ENCODE measurements at places on chromosomes 3 and 15. TPM values are rescaled to one million over a fixed set of nuclear protein-coding genes. Genes with fewer than 3 reads are reported as not detected.

- no peak for DNase-seq
Measured at GRCh38 chr3:10763817-10764258, 52.2 kb upstream of the SLC6A11 start.

- DNase-seq, result no peak
Measured at GRCh38 chr3:13579063-13579462, 30.1 kb downstream of the FBLN2 start.

GRCh38 chr3:53286727-53287126, 30.9 kb upstream of the TKT start:
- DNase-seq, result no peak

- no peak for DNase-seq
Measured at GRCh38 chr3:71063773-71064290, 519.7 kb downstream of the FOXP1 start.

The HRH1 gene
- total RNA-seq, result 3.8 TPM

DNA sequence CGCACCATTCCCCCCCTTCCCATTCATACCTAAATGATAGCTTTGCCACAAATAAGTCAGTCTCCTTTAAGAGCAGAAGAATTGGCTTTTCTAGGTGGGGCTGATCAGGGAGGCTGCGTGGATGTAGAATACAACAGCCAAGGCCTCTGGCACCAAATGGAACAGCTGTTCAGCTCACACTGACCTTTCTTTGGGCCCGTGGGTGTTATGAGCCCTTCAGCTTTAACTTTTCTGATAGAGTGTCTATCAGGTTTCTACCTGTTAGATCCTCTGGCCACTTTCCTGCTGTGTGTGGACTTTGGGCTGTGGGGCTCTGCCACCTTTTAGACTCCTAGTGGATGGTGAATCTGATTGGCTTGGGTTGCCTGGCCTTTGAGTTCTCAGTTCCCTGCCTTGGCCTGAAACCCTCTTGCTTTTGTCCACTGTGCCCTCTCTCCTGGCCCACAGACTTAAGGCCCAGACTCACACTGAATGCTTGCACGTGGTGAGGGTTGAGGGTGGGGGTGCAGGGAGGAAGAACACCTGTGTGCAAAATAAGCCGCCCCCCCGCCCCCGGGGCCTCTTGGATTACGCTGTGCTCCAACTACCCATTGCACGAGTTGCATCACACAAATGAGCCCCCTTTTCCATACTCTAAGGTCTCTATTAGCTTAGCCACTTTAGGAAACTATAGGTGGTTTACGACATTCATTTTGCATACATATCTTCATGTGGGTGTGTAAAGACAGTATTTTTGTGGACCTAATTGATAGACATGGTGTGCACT, 1.3 kb upstream of the RFX7 start:
- DNase-seq, result no peak

- no peak for DNase-seq
Measured at GRCh38 chr15:81293728-81294515, 30.0 kb downstream of the STARD5 start.

GRCh38 chr15:98873441-98874218, 134.0 kb downstream of the PGPEP1L start:
- no peak for DNase-seq

The AHSG gene
- not detected for total RNA-seq

GRCh38 chr3:71210257-71211007, 373.1 kb downstream of the FOXP1 start:
- no peak for DNase-seq

DNA sequence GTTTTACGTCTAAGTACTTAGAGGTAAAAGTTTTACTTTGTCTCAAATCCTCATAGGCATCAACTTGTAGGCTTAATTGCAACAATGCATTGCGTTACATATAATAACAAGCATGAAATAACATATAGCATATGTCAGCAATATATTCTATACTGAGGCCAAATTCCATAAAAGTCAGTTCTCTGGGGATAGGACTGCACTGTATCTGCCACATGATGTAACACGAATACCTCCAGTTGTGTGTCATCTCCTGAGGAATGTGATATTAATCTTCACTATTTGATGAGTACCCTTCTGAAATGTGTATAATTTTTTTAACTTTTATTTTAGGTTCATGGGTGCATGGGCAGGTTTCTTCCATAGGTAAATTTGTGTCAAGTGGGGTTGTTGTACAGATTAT, 126.4 kb downstream of the IMPG2 start:
- no peak for DNase-seq

GRCh38 chr3:153172796-153173757, 11.1 kb downstream of the RAP2B start:
- no peak for DNase-seq

The GMNC gene
- total RNA-seq, result under 0.01 TPM

The GPR87 gene
- not detected for total RNA-seq

DNA sequence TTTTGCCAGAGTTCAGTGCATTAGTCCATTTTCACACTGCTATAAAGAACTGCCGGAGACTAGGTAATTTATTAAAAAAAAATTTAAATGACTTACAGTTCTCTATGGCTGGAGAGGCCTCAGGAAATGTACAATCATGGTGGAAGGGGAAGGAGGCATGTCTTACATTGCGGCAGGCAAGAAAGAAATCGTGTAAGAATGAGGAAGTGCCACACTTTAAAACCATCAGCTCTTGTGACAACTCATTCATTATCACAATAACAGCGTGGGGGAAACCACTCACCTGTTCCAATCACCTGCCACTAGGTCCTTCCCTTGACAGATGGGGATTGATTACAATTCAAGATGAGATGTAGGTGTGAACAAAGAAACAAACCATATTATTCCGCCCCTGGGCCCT, 1361.4 kb downstream of the NSUN3 start:
- no peak for DNase-seq

The MYD88 gene
- total RNA-seq, result 33.4 TPM

The NR1D2 gene
- 37.4 TPM for total RNA-seq

DNA sequence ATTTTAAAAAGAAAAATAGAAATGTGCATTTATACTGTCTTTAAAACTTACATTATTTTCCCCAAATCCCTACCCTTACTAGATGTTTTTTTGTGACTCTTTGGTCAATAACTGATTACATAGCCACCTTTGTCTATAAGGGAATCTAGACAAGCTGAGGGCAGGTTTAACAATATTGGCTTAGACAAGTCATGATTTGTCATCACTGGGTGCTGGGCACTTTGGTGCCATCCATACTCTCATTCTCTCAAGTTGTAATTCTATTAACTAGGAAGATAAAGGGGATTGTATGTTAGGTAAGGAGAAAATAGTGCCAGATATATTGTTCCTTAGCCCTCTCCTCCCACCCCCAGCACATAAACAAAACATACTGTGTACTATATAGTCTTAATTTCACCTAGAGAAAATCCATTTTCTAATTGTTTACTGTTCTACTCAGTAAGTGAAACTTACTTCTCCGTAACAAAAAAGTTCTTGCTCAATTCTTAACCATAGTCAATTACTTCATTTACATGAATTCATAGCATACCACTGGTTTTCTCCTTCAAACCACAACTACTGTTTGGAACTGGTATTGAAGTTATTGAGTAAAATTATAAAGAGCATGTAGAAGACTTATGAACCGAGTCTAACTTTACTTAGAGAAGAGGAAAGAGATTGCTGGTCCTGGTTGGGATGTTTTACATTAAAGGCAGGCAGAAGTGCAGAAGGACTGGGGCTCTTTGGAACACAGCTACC, 877.1 kb downstream of the PDCD6IP start:
- no peak for DNase-seq

DNA sequence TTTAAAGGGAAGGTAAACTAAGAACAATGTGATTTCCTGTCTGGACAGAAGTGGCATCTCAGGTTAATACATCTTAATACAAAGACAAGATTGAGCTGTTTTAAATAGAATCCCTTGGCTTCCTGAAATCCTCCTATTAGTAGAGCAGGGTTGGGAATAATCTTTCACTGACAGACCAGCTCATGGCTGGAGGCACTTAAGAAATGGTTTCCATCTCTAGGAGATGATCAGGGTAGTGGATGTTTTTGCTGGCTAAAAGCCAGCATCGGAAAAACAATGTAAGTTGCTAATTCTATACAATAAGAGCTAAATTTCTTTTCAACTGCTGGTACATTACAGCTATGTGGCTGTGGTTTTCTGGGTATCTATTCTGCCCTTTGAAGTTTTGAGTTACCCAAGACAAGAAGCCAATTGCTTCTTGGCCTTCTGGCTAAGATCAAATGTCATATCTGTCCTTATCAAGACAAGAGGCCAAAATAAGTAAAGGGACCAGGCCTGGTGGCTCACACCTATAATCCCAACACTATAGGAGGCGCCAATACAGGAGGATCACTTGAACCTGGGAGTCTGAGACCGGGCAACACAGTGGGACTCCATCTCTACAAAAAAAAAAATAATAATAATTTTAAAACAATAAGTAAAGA, 49.6 kb downstream of the SHQ1 start:
- DNase-seq, result no peak

DNA sequence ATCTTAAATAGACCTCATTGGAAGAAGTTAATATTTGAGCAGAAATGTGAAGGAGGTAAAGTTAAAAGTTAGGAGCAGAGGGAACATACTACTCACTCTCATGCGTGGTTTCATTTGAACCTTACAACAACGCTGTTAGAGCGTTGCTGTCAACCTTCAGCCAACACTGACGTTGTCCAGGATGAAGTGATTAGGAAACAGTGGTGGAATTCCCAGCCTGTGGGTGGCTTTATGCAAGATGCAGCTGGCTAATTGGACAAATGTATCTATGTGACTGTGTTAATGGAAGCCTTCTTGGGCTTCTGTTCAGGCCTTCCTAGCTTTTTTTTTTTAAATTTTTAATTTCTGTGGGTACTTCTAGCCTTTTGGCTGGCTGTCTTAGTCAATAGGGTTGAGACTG, 40.5 kb downstream of the PTPRG start:
- no peak for DNase-seq

DNA sequence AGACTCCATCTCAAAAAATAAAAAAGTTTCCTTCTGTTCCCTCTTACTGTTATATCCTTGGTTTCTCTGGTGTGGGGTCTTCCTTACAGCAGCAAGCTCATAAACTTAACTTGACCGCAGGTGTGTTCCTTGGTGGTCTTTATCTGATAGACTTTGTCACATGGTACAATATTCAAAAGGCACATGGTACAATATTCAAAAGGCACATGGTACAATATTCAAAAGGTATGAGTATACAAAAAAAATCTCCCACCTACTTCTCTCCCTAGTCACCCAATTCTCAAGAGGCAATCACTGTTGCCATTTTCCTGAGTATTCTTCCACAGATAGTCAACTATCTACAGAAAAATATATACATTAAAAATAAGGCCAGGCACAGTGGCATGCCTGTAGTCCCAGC, 4.5 kb downstream of the PGBD4 start:
- DNase-seq, result no peak

The ANKRD34C gene
- not detected for total RNA-seq

DNA sequence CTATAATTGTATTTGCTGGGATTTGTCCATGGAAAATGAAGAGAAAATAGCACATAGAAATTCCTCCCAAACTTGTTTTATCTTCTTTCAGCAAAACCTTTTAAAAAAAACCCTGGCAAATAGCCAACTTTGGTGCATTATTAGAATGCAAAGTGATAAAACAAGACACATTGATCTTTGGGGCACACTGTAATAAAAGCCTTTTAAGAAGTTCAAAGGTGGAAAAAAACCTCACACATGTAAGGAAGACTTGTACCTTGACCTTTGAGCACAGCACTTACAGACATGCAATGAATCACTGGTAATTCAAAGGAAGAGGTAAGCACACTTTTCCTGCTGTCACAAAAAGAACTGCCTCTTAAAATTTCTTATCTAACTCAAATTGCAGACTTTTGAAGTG, 8.0 kb upstream of the MORC1 start:
- DNase-seq, result no peak

DNA sequence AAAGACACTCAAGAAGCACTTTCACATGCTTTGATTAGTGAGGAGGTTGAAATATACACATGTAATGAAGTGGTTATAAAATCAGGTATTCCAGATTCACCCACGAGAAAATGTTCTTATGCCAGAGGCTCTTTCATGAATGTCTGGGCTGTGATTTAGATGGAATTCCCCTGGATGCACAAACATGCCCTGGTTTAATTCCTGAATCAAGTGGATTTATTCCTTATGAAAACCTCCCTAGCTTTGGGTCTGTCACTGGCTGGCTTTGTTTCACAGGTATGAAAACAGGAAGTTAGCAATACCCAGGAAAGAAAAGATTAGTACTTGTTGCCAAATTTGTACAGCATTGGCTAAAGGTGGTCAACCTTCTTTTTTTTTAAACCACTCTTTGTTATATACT, 1123.0 kb downstream of the ROBO1 start:
- DNase-seq, result no peak

The GABRR3 gene
- total RNA-seq, result not detected

The C3orf70 gene
- 1.3 TPM for total RNA-seq

The LRTM1 gene
- total RNA-seq, result not detected

The SHF gene
- 9.7 TPM for total RNA-seq

GRCh38 chr3:18888370-18888769, 259.9 kb upstream of the KCNH8 start:
- no peak for DNase-seq

GRCh38 chr3:21919383-21919782, 168.4 kb upstream of the ZNF385D start:
- DNase-seq, result no peak

DNA sequence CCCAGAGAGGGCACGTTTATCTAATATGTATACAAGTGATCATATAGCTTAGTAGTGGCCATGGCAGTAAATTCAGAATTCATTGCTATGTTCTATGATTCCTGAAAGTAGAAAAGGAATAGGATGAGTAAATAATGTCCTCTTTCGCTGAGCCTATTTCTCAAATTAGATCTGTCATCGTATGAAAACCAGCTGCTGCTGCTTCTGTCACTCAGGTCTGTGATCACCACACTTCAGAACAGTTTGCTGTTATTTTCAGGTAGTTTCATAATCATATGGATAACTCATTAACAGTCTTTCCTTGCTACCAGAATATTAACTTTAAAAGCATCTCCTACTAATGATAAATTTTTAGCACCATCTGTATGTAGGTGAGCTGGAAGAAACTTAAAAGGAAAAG, 289.1 kb upstream of the AZI2 start:
- no peak for DNase-seq

GRCh38 chr3:185297867-185298266, 44.0 kb upstream of the EHHADH start:
- no peak for DNase-seq

The STAB1 gene
- 149 TPM for total RNA-seq

- no peak for DNase-seq
Measured at GRCh38 chr15:40075298-40076044, 33.2 kb downstream of the BMF start.

- DNase-seq, result no peak
Measured at GRCh38 chr3:156417559-156418132, 137.3 kb downstream of the SSR3 start.

- no peak for DNase-seq
Measured at GRCh38 chr3:140628606-140629005, 49.3 kb upstream of the TRIM42 start.

All from breast epithelium (tissue), 4 donors.